Fibroblast of skin of left quadriceps (primary cell): ENCODE measurements at places on chromosomes 4 and X.

DNA sequence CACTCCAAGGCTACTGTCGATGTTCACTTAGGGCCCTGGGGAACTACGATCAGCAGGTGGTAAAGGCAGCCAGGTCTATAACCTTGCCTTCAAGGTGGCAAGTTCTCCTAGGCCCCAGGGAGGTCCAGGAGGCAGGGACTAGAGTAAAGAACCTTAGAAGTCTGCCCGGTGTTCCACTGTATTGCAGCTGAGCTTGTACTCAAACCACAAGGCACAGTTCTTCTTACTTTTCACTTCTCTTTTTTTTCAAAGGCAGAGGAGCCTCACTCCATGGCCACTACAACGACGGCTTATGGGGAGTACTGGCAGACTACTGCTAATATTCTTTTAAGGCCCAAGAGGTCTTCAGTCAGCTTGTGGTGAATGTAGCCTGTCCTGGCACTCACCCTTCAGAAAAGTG, 78.8 kb upstream of the GPR174 start:
- no peak for DNase-seq

DNA sequence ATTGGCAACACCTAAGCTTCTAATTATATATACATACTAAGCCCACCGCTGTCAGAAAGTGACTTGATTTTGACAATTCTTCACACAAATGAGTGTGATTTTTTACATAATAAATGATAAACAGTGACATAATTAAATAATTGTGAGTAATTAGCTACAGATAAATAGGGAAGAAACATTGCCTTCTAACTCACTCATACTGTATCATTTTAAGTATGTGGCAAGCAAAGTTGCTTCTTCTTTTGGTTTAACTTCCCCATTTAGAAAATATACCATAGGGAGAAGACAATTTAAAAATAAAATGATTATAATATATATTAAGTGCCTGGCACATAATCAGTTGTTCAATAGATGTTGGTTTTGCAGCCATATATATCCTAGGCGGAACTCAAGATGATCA, 644.2 kb downstream of the FSTL5 start:
- no peak for DNase-seq

GRCh38 chr4:8005033-8005808, 65.6 kb upstream of the AFAP1 start:
- DNase-seq, result no peak

GRCh38 chrX:17081511-17081910, 135.1 kb downstream of the REPS2 start:
- no peak for DNase-seq

DNA sequence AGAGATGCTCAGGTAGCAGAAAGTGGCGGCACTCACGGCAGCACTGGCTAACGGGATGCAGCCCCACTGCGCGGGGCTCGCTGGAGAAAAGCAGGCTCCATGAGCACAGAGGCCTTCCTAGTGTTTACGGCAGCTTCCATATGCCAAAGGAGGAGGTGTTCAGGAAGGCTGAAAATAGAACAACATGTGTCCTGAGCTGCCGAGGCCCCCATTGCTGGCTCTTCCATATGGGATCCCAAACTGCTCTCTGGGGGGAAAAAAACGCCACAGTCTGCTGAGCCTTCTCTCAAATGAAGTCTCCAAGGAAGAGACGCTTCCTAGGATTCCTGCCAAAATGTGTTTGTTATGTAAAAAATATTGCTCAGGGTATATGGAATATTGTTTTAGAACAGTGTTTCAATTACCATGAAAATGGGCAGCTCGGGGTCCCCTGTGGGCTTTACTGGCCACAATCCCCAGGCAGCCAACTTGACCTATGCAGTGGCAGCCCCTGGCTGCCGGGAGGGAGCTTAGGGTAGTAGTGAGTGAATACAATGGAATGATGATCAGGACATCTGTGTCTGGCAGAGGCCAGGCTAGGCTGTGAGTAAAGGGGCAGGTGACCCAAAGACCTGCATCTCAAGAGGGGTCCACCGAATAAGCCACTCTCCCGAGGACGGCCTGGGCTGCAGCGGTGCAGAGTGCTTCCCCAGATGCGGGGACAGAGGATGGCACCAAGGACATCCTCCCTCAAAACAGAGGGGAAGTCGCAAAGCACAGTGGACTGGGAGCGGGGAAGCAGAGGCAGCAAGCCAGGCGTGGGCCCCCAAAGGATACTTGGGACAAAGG, 170.1 kb downstream of the AFAP1 start:
- no peak for DNase-seq

DNA sequence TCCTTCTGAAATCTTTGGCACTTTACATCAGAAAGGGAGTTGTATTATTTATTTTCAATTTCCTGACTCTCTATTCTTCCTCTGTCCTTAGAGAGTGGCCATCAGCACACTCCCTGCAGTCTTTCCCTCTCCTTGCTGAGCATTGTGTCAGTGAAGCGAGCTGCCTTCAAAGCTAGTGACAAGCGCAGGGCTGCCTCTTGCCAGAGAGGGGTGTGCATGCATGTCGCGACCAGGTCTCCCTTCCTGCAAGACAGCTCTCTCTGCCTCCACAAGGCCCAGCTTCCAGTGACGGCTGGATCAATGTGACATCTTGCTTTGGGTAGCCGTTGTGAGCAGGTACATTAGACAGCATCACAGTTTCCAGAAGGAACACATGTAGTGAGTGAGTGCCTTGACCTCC, 810.9 kb upstream of the TENM3 start:
- DNase-seq, result no peak

GRCh38 chr4:67725981-67726380, 25.0 kb upstream of the UBA6 start:
- no peak for DNase-seq

DNA sequence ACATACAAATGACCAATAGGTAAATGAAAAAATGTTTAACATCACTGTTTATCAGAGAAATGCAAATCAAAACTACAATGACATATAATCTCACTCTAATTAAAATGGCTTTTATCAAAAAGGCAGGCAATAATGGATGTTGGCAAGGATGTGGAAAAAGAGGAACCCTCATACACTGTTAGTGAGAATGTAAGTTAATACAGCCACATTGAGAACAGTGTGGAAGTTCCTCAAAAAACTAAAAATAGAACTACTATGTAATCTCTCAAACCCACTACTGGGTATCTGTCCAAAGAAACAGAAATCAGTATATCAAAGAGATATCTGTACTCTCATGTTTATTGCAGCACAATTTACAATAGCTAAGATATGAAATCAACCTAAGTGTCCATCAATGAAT, 165.9 kb upstream of the HHIP start:
- no peak for DNase-seq

- no peak for DNase-seq
Observed at GRCh38 chr4:166996216-166996615, 238.1 kb downstream of the SPOCK3 start.
